ENCODE measurements at places on chromosomes 13 and 19. TPM values are rescaled to one million over a fixed set of nuclear protein-coding genes. Genes with fewer than 3 reads are reported as not detected.

DNA sequence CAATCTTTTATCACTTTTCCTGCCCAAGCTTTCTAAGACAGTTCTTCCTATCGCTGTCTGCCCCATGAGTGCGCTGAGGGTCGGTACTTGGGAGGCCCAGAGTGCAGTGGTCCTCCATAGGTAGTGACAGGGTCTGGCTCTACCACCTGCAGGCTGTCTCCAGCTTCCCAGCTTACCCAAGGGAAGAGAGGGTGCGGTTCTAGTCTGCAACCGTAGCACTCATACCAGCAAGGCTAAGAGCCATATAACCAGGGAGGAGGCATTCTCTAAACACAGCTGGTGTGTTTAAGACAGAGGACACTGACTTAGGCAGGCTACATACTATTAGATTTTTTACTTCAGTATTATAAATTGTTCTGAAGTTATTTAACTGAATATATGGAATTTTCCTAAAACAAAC, 8.2 kb downstream of the PROZ start:
- DNase-seq, result no peak
- no peaks in the 10 kb centered on the region for H3K4me1 ChIP-seq
- peaks cover under 1% of the 10 kb centered on the region for H3K27me3 ChIP-seq
- H3K36me3 ChIP-seq, result no peaks in the 10 kb centered on the region
- no peak overlapping the region for H3K4me3 ChIP-seq

DNA sequence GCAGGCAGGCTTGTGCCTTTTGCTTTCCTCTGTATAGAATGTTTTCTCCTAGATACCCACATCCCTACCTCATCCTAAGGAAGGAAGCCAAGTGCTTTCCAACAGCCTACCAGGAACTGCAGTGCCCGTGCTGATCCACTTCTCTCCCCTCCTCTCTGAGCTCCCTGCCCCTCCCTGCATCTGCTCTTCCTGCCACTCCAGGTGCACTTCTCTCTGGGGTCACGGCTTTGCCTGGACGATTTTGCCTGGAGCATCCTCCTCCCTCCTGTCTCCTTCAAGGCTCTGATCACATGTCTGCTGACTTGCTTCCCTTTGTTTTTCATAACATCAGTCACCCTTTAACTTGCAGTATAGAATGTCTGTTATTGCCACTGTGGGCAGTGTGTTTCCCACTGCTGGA, 34.7 kb upstream of the IRS2 start:
- DNase-seq, result no peak
- H3K4me1 ChIP-seq, result peaks cover 19% of the 10 kb centered on the region
- H3K27ac ChIP-seq, result no peak overlapping the region
- H3K36me3 ChIP-seq, result no peaks in the 10 kb centered on the region
- no peak overlapping the region for H3K4me3 ChIP-seq

DNA sequence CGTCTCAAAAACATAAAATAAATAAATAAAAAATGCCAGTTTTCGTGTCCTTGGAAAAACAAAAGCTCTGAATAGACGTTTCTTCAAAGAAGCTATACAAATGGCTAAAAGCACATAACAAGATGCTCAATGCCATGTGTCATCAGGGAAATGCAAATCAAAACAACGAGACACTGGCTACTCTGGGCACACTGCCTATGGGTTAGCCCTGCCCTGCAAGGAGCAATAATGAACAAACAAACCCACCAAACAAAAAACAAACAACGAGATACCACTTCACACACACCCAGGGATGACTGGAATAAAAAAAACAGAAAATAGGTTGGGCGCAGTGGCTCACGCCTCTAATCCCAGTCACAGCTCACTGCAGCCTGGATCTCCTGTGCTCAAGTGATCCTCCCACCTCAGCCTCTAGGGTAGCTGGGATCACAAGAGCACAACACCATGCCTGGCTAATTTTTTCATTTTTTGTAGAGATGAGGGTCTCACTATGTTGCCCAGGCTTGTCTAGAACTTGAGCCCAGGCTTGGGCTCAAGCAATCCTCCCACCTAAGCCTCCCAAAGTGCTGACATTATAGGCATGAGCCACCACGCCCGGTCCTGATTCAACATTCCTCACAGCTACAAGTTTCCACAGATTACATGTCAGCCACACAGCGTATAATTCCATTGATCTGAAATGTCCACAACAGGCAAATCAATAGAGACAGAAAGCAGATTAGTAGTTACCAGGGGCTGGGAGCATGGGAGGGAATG, 15.5 kb upstream of the ISYNA1 start:
- no peaks in the 10 kb centered on the region for H3K4me1 ChIP-seq
- DNase-seq, result no peak
- peaks cover 27% of the 10 kb centered on the region for H3K36me3 ChIP-seq
- H3K27me3 ChIP-seq, result no peaks in the 10 kb centered on the region
- no peak overlapping the region for H3K27ac ChIP-seq
- no peak overlapping the region for H3K4me3 ChIP-seq

DNA sequence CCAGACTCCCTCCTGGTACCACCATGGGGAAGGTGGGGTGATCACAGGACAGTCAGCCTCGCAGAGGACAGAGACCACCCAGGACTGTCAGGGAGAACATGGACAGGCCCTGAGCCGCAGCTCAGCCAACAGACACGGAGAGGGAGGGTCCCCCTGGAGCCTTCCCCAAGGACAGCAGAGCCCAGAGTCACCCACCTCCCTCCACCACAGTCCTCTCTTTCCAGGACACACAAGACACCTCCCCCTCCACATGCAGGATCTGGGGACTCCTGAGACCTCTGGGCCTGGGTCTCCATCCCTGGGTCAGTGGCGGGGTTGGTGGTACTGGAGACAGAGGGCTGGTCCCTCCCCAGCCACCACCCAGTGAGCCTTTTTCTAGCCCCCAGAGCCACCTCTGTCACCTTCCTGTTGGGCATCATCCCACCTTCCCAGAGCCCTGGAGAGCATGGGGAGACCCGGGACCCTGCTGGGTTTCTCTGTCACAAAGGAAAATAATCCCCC, 505 bp upstream of the CEACAM5 start:
- H3K4me1 ChIP-seq, result peaks cover 13% of the 10 kb centered on the region
- H3K36me3 ChIP-seq, result peaks cover 9% of the 10 kb centered on the region
- H3K4me3 ChIP-seq, result no peak overlapping the region
- H3K27ac ChIP-seq, result no peak overlapping the region

- no peak for DNase-seq
- no peaks in the 10 kb centered on the region for H3K4me1 ChIP-seq
- no peak overlapping the region for H3K4me3 ChIP-seq
- peaks cover 34% of the 10 kb centered on the region for H3K27me3 ChIP-seq
- no peak overlapping the region for H3K27ac ChIP-seq
- H3K36me3 ChIP-seq, result no peaks in the 10 kb centered on the region
These were observed 23.5 kb downstream of the COL5A3 start for GRCh38 chr19:9986787-9987281.

- DNase-seq, result no peak
- H3K36me3 ChIP-seq, result no peaks in the 10 kb centered on the region
- peaks cover 51% of the 10 kb centered on the region for H3K27me3 ChIP-seq
- H3K4me1 ChIP-seq, result no peaks in the 10 kb centered on the region
These were observed 15.2 kb upstream of the MYO1F start for GRCh38 chr19:8592231-8593009.

- H3K36me3 ChIP-seq, result no peaks in the 10 kb centered on the region
- no peak overlapping the region for H3K27ac ChIP-seq
- H3K4me3 ChIP-seq, result no peak overlapping the region
- DNase-seq, result no peak
These were observed 21.9 kb downstream of the KCTD12 start for GRCh38 chr13:76864259-76864658.

GRCh38 chr19:27793128-27793643, 1419.8 kb downstream of the UQCRFS1 start:
- H3K4me1 ChIP-seq, result no peaks in the 10 kb centered on the region
- no peaks in the 10 kb centered on the region for H3K27me3 ChIP-seq
- H3K27ac ChIP-seq, result peak overlapping the region; percentile 72
- peak; percentile 86 for DNase-seq
- H3K36me3 ChIP-seq, result peaks cover 45% of the 10 kb centered on the region

IFNL1 gene
- 1.0 TPM for total RNA-seq

GRCh38 chr13:28958441-28958840, 138.3 kb downstream of the MTUS2 start:
- no peaks in the 10 kb centered on the region for H3K27me3 ChIP-seq
- no peak overlapping the region for H3K27ac ChIP-seq
- H3K4me3 ChIP-seq, result no peak overlapping the region
- no peaks in the 10 kb centered on the region for H3K36me3 ChIP-seq
- no peak for DNase-seq
- H3K4me1 ChIP-seq, result no peaks in the 10 kb centered on the region

DNA sequence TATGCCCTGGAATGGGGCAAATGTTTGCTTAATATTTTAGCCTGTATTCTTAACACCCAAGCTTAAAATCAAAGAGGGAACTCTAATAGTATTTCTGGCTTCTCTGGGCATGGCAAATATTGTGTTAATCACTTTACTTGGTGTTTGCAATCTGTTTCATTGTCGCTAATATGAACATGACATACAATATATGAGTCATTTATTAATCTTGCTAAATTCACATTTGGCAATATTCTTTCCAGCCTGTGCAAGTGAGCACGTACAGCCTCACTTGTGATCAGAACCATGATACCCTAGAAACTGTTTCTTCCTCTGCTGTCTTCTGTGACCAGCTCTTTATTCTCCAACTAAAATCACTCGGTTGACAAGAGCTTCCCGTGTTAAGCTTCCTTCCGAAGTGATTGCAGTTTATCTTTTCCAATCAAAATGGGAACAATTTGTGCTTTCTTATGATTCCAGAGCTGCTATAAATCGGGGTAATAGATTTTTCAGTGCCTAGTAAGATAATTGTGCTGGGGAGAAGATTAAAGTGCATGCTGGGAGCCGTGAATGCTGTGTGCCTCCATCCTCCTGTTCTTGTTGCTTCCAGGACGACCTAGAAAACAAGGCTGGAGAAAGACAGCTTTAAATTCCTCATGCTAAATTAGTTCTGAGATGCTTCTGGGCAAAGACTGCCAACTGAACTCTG, 153.0 kb upstream of the TMTC4 start:
- no peaks in the 10 kb centered on the region for H3K27me3 ChIP-seq
- no peak overlapping the region for H3K27ac ChIP-seq

CGB2 gene
- not detected for total RNA-seq

TMEM272 gene
- not detected for total RNA-seq

DNA sequence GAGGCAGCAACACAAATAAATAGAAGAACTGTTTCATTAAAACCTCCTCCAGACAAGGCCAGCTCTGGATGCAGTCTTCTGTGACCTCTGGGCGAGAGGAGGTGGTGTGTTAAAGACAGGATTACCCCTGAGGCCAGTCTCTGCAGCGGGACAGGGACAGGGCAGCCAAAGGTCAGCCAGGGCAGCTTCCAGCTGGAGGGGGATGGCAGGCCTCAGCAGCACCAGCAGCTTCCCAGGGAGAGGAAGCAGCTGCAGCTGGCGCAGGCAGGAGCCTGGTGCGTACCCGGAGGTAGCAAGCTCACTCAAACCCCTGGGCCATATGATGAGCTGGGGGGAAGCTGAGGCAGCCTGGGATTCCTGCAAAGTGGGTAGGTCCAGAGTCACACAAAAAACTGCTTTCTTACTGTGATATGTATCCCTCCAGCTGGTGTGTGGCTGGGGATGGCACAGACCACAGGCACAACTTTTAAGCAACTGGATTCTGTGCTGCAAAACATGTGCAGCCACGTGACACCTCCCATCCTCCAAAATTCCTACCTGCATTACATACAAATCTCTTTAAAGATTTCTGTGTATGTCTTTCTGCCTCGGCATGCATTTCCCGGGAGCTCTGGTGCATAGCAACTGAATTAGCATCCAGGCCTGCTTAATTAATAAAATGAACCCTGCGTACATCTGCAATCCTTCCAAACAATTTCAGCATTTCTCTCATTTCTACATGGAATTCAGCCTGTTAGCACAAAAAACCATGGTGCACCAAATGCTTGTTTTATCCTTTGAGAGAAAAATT, 238.3 kb upstream of the MAB21L1 start:
- no peaks in the 10 kb centered on the region for H3K27me3 ChIP-seq
- H3K4me3 ChIP-seq, result no peak overlapping the region
- no peak overlapping the region for H3K27ac ChIP-seq
- peaks cover 9% of the 10 kb centered on the region for H3K4me1 ChIP-seq

Data from Calu3 (cell line).